Caki2 (cell line): ENCODE measurements at places on chromosomes 16 and 17.

- no peak for DNase-seq
Measured at GRCh38 chr17:72182371-72182873, 61.6 kb downstream of the SOX9 start.

GRCh38 chr17:75880266-75880665 lies 1.9 kb upstream of the TRIM47 start:
- no peak for DNase-seq

GRCh38 chr17:72461757-72462156 lies 340.9 kb downstream of the SOX9 start:
- no peak for DNase-seq

DNA sequence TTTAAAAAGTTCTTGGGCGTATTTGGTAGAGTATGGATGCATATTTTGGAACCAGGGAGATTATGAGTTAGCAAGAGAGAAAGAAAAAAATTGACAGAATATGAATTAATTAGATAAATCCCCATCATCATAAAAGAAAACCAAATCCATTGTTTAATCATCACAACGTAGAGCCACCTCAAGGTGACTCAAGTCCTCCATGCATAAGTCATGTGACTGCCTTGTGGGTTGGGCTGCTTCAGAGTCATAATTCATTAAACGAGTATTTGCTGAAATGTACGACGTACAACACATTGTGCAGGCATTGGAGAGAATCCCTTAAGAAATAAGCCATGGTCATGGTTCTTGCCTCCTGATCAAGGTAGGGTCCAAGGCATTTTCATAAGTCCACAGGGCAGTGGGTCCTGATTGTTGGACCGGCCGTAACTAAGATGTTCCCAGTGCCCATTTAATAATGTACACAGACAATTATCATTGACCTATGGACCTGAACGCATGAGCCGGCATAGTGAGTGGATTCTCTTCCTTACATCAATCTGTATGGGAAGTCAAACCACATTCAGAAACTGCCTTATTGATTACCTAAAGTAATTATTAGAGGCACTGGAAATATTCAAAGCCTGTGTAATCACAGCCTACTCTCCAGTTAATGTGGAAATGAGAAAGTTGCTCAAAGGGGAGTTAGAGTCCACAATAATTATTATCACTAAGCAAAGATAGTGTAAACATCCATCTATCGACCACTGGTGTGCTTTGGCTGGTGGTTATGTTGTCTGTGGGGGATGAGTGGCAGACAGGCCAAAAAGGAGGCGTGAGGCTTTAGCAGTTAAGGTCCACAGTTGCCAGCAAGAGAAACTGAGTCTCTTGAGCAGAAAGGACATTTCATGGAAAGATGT lies 165.4 kb downstream of the PITPNC1 start:
- DNase-seq: no peak

DNA sequence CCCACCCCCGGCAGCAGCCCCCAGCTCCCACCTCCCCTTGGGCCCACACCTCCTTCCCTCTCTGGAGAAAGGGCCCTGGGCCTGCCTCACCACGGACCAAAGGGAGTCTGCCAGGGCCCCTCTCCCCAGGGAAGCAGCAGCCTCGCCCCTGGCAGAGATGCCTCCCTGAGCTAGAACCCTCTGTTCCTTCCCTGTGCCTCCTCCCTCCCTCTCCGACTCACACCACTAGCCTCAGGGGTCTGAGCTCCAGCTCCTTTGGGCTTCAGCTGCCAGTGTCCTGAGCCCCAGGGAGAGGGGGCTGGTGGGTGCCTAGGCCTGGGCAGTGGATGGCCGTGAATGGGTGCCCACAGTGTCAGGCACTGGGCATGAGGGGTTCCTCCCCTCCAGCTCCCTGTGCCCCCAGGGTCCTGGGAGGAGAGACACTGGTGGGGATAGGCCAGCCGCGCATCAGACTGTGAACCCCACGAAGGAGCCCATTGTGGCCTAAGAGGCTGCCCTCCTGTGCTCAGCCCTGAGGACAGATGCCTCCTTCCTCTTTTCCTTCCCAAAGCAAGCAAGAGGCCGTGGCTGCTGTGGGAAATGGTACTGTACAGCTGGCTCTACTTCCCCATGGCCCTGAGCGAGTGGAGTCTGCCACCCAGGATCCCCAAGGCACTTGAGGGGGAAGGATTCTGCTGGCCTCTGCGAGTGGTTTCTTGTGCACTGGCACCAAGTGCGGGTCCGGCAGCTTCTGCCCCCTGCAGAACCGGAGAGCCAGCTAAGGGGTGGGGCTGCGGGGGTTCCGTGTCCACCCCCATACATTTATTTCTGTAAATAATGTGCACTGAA lies 20.7 kb downstream of the MMP15 start:
- DNase-seq: no peak

GRCh38 chr17:1555651-1556471 lies 6.7 kb downstream of the PITPNA start:
- no peak for DNase-seq
